ENCODE measurements at places on chromosomes 5 and 9. TPM values are rescaled to one million over a fixed set of nuclear protein-coding genes. Genes with fewer than 3 reads are reported as not detected.

Gene FCN1
- total RNA-seq: 0.98 TPM

Gene ARHGEF39
- 0.25 TPM for total RNA-seq

Gene COMMD10
- total RNA-seq: 22.1 TPM

Gene IL9
- not detected for total RNA-seq

Measured in temporal lobe (tissue), 4 donors.